ENCODE measurements at places on chromosomes 7 and 10. TPM values are rescaled to one million over a fixed set of nuclear protein-coding genes. Genes with fewer than 3 reads are reported as not detected.

JCAD gene
- 8.2 TPM for total RNA-seq

MBL2 gene
- not detected for total RNA-seq

AOC1 gene
- 6.1 TPM for total RNA-seq

ZNF277 gene
- 73.5 TPM for total RNA-seq

ST8SIA6 gene
- total RNA-seq, result 0.17 TPM

WASHC2C gene
- total RNA-seq, result 29.0 TPM

TACC2 gene
- 11.2 TPM for total RNA-seq

ST7 gene
- 20.7 TPM for total RNA-seq

DNA sequence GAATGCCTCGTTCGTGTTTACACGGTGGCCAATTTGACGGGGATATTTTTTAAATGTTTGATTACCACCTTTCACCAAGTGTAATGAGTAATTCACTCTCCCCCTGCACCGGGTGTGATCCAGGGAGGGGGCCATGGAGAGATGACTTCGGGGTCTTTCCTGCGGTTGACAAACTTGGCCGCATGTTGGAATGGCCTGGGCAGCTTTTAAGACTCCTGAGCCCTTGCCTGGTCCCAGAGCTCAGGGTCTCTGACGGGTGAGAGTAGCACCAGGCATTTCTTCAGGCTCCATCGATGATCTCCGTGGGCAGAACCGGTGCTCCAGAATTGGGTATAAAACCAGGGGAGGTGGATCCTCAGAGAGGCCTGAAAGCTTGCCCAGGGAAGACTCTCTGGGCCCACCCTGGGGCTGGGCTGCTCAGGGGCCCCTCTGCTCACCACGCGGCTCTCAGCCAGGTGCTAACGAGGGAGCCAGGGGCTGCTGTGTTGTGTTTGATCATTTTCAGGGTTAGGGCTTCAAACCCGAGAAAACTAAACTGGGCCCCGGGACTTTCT is 882 bp downstream of the ZNF282 start:
- no peak for DNase-seq

DNA sequence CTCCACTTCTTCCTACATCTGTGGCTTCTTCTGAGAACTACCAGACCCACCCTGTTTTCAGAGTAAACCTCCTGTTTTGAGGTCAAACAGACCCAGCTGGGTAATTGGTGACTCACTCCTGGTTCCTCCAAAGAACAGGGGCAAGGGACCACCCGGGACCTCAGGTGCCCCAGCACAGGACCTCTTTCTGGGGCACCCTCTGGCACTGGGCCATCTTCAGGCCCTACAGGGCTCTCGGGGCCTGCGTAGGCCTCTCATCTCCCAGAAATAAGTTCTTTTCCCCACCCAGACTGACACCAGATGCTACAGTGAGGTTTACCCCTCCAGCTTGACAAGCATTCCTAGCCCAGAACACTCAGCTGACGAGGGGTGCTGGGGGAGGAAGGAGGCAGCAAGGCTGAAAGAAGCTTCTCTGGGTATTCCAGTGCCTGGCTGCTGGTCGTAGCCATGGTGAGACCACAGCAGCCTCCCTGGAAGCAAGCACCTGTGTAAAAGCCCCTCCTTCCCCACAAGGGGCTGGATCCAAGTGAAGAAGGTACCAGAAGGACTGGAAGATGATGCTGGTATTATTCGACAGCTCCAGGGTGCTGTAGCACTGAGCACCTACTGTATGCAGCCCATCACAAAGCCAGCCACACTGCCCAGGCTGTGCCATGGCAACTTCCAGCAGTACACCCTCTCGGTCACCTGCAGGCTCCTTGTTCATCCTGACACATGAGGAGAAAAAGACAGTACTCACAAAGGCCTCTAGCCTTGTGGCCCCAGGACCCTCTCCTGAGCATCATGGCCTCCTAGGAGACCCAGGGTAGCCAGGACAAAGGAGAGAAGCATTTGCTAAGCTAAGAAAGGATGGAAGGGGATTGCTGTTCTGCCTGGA is 47.4 kb downstream of the ALOX5 start:
- no peak for DNase-seq

GRCh38 chr10:27143686-27144085 is 10.5 kb downstream of the YME1L1 start:
- DNase-seq, result no peak

GRCh38 chr7:105932835-105933477 is 30.1 kb upstream of the CDHR3 start:
- no peak for DNase-seq

- peak; percentile 8 for DNase-seq
Measured at GRCh38 chr10:59631882-59632807, 77.5 kb downstream of the SLC16A9 start.

GRCh38 chr7:132782777-132783640 is 206.7 kb upstream of the PLXNA4 start:
- peak; percentile 61 for DNase-seq

DNA sequence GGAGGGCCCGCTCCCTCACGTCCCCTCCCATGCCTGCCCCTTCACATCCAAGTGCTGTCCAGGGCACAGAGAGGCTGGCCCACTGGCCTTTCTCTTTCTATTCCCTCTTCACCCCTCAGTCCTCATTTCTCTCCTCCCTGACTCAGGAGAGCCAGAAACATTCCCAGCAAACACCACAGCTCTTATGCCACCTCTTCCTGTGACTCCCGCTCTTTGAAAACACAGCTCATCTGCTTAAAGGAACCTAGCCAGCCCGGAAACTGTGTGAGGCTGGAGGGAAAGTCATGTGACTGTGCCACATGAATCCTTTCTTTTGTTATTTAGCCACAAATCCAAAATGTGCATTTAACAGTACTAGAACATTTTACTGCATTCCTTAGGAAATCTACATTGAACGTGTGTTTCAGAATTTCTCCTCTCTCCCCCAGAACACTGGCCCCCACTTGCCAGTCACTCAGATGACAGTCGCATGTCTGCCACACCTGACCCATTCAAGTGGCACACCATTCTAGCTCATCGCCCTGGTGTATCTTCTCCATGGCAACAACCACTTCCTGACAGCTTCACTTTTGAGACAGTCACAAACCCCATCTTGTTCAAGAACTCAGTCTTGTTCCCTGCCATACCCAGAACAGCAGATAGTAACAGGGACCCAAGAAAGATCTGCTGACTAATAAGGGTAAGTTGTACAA is 42.8 kb downstream of the GRB10 start:
- peak; percentile 44 for DNase-seq

- no peak for DNase-seq
Measured at GRCh38 chr10:78401624-78402367, 368.1 kb downstream of the RPS24 start.

- no peak for DNase-seq
Measured at GRCh38 chr7:45938626-45939302, 17.7 kb upstream of the IGFBP3 start.

DNA sequence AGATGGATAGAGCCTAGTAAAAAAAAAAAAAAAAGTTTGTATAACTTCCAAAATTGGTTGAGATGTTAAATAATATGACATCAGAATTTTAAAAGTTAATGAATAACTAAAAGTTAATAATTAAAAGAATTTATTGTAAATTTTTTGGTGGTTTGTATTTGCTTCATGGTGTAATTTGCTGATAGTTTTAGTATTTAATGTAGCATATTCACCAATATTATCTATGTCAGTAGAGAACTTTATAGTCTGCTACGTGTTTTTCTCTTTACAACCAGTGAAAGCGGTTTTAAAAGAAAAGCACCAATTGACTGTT is 51.8 kb upstream of the STEAP4 start:
- DNase-seq, result no peak

DNA sequence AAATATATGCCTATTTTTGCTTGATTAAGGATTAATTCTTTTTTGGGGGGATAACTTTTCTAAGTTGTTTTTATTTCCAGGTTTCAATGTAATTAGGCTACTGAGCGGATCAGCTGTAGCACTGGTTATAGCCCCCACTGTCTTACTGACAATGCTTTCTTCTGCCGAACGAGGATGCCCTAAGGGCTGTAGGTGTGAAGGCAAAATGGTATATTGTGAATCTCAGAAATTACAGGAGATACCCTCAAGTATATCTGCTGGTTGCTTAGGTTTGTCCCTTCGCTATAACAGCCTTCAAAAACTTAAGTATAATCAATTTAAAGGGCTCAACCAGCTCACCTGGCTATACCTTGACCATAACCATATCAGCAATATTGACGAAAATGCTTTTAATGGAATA is 1.0 kb downstream of the LRRTM3 start:
- DNase-seq, result no peak

- DNase-seq, result no peak
Measured at GRCh38 chr7:27213433-27214238, 13.7 kb upstream of the HOXA13 start.

GRCh38 chr7:143929224-143929920 is 5.7 kb upstream of the OR2F2 start:
- peak; percentile 12 for DNase-seq

- DNase-seq, result no peak
Measured at GRCh38 chr7:78037603-78038002, 239.0 kb downstream of the PHTF2 start.

DNA sequence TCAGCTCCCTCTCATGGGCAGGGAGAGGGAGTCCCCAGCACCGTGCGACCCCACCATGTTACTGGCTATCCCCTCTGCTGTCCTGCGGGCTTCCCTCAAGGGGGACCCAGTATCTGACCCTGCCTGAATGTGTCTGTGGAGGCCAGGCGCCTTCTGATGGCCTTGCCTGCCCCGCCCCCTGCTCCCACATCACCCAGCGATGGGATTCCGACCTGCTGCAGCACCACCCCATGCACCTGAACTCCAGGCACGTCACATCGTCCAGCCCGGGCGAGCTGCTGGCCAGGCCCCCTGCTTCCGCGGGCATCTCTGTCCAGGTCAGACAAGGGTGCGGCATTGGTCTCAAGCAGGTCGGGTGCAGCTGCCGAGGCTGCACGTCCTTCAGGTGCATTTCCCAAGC is 19.0 kb downstream of the LRRC27 start:
- no peak for DNase-seq

GRCh38 chr7:96034940-96035727 is 262.8 kb downstream of the DYNC1I1 start:
- no peak for DNase-seq

- no peak for DNase-seq
Measured at GRCh38 chr10:78954689-78955088, 114.1 kb upstream of the ZMIZ1 start.

GRCh38 chr10:51985336-51985735 is 285.9 kb upstream of the CSTF2T start:
- DNase-seq, result no peak

DNA sequence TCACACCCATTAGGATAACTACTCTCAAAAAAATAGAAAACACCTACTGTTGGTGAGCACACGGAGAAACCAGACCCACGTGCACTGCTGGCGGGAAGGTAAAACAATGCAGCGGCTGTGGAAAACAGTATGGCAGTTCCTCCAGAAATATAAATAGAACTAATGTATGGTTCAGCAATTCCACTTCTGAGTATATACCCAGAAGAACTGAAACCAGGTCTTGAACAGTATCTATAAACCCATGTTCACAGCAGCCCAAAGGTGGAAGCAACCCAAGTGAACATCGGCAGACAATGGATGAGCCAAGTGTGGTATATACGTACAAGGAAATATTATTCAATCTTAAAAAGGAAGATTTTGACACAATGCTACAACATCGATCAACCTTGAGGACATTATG is 164.7 kb downstream of the ZMYND11 start:
- no peak for DNase-seq

DNA sequence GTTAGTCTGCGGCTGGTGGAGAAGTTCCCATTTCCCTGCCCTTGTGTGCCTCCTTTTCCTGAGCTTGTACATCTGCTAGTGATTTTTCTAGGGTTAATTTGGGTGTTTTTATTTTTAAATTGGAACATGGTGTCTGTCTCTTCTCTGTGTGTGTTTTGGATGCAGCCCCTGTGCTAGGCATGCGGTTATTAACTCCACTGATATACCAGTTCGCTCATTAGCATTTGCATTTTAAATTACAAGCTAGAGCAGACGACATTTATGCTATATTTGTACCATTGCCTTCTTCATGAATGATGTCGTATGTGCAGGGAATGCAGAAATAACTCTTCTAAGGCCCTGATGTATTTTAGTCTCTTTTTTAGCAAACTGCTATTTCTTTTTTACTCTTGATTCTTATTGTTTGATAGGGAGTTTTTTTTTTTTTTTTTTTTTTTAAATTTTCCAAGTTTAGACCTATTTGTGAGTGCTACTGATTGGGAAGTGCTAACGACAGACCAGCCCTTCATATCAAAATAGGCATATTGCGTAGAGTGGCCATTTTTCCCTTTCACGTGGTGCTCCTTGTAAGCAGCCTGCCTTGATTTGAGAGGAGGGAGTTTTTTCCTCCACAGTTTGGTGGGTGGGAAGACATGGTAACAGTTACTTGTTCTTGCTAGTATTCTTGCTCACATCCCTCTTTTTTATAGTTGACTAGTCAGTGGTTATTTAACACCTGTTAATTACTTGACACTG is 89.6 kb downstream of the LRRC4 start:
- no peak for DNase-seq

- no peak for DNase-seq
Measured at GRCh38 chr10:126135941-126136595, 239.7 kb downstream of the FANK1 start.

DNA sequence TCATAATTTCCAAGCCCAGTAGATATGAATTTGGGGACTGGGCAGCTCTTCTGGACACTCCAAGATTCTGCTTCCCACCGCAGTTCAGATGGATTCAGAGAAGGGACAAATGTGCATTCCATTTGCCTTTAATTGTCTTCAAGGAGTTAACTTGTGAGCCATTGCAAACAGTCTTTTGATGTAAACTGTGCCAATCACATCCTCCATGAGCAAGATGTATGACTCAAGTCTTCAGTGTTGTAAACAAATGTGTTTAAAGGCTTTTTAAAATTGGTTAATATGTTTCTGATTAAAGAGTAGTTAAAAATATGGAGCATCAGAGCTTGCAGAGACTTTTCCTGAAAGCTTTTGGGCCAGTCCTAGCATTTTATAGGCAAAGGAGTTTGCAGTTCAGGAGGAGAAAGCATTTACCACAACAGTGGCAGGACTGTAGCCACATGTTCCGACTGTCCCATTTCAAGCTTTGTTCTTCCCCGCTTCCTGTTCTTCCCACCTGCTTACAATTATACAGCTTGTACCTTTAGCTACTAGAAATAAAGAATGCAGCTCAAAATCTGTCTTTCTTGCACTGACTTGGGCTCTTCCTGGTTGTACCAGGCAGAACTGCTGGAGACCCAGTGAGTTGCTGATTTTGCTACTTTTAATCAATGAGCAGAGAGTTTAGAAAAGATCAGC is 6.2 kb downstream of the SLC18A2 start:
- DNase-seq, result peak; percentile 79
